ENCODE measurements at places on chromosomes 2 and 18.

DNA sequence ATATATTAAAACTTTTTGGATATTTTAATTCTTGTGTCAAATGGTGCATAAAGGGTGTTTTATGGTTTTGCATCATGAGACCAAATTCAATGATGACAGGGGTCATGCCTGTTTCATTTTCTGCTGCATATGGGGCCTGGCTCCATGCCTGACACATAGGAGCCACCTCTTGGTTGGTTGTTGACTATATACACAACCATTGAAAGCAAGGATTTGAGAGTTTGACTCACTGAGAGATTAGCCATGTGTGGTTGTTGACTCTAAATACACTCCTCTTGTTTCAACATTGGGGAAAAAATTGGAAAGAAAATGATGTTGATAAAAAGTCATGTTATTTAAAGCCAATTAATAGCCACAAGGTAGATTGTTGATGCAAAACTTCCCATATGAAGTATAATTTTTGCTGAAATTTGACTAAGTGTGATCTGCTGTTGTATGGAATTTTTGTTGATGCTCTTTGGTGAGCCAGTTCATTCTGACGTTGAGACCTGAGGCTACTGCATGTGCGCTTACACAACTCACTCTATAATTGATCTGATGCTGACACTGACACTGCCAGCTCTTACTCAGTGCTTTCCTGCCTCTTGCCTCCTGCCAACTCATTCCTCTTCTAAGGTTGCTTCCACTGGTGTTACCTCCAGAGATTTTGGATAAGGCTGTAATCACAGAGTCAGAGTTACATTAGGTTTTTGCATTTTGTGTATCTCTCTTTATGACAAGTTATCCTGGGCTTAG is 446.2 kb upstream of the SLC14A2 start:
- DNase-seq: no peak

DNA sequence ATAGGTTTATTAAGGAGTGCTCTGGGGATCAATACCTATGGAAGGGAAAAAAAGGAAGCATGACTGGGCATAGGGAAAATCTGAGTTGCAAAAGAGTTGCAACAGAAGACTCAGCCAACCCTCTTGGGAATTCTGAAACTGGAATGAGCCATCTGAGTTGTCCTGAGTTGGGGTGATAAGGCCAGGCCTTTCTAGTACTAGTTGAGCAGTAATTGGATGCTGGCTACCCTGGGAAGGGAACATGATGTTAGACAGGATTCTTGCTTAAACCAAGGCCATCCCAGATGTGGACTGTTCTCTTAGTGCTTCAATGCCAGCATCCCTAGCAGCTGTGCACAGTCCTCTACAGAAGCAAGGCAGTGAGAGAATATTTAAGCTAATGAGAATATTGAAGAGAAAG is 348.8 kb upstream of the GULP1 start:
- DNase-seq: no peak

DNA sequence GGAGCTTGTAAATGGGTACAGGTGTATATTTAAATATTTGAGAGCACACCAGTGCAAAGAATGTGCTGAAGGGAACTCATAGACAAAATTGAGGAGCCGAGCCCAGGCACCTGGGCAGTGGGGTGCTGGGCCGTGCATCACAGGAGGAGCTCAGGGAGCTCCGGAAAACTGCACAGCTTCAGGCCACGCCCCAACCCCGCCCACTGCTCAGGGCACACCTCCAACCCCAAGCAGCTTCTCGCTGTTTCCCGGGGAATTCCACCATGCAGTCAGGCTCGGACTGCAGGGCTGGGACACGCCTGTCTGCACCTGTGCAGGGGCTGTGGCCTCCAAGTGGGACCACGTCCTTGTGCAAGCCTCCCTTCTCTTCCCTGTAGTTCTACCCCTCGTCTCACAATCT is 243.0 kb downstream of the HDAC4 start:
- DNase-seq: peak; percentile 20

- peak; percentile 13 for DNase-seq
Measured at GRCh38 chr2:147214914-147215313, 629.9 kb upstream of the ACVR2A start.

GRCh38 chr2:39266916-39267434 is 23.2 kb upstream of the CDKL4 start:
- no peak for DNase-seq

DNA sequence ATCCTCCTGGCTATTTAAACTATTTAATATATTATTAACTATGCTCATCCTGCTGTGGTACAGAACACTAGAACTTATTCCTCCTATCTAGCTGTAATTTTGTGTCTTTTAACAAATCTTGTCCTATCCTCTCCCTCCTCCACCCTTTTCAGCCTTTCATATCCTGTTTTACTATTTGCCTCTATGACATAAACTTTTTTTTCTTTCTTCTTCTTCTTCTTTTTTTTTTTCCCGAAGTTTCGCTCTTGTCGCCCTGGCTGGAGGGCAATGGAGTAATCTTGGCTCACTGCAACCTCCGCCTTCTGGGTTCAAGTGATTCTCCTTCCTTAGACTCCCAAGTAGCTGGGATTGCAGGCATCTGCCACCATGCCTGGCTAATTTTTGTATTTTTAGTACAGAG is 201.5 kb downstream of the LPIN1 start:
- no peak for DNase-seq

DNA sequence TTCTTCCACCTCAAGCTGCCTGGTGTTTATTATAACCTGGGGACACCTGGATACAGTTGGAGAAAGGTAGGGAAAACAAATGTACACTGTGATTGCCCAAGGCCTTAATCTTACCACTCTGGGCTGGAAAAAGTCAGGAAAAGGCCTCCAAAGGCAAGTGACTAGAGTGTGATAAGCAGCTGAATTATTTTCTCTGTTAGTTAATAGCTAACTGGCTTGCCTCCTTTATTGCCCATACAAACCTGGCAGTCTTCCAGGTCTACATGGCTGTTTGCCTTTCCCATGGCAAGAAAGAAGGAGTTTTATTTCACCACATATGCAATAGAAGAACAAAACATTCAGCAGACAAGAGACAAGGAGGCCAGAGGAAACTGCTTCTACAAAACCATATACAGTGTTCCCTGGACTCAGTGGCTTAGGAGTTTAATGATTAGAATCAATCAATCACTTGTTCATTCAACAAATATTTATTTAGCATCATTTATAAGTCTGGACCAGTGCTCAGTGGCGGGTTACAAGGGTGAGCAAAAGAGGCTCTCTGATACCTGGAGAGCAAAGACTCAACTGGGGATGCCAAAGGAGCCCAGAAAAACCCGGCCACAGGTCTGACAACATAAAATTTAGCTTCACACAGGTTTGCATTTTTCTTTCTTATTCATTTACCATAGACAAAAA is 27.5 kb upstream of the SUCLG1 start:
- peak; percentile 13 for DNase-seq

DNA sequence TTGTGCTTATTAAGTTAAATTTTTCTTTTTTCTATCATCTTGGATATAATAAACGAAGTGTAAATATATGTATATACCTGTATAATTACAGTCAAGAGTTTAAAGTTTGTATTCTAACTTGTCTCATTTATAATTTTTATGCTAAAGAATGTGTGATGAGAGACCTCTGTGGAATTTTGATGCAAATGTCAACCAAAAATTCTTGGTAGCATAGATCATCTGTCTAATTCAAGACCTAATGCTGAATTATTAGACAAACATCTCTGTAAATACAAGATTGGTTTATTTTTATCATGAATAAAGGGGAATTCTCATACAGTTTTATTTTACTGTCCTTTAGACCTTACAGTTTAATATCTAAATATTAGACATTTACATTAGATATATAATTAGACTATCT is 149.2 kb upstream of the VWC2L start:
- DNase-seq: no peak

DNA sequence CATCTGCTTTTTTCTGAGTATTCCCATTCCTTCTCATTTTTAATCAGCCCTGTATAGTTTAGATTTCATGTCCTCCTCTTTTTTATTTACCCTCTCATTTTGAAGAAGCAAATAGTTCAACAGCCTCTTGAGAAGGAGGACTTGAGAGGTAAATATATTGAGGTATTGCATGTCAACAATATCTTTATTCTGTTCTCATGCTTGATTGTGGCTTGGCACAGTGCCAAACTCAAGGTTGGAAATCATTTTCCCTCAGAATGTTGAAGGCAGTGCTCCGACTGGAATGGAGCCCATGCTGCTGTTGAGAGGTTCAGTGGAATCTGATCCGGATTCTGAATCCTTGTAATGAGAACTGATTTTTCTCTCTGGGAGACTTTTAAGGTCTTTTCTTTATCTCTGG is 31.0 kb upstream of the GALNT3 start:
- DNase-seq: peak; percentile 27

DNA sequence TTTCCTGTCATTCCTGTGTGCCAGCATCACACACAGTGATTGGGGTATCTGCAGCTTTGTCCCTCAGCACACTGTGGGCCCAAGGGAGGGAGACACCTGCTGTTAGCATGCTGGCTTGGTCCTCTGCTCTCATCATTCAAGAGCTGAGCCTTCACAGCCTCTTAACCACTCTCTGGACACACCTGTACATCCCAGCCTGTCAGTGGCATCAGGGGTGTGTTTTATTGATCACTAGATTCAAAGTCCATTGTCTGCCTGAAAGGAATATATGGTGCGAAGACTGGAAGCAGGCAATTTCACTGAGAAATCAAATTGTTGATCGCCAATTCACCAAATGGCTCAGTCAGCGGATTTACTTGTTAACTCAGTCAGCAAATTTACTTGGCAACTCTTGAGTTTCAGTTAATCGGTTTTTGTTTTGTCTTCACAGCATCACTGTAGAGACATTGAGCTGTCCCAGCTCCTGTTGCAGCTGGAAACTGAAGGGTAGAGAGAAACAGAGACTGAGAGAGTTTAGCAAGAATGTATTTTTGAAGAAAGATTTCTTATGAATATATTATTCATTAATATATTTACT is 56.3 kb upstream of the TMEM200C start:
- no peak for DNase-seq

- DNase-seq: peak; percentile 68
Measured at GRCh38 chr2:28558158-28558820, 62.4 kb downstream of the PLB1 start.

GRCh38 chr2:142585785-142586184 is 291.7 kb upstream of the KYNU start:
- no peak for DNase-seq

- DNase-seq: no peak
Measured at GRCh38 chr2:41321351-41321750, 726.5 kb upstream of the PKDCC start.

DNA sequence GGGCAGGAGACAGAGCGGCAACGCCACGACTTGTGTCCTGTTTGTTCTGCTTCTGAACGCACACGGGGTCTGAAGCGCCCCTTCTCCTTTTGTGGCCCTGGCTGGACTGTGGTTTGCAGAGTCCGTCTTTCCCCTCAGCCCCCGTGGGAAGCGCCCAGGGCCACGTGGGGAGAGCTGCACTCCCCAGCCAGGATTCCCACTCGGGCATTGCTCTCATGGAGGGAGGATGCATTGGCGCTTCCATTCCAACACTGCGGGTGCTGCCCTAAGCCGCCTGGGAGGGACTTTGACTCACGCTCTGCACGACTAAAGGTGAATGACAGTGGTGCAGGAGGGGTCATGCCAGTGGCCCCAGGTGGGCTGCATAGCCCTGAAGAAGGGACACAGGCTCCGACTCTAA is 52.5 kb downstream of the TIMM21 start:
- DNase-seq: no peak

- DNase-seq: no peak
Measured at GRCh38 chr2:172833898-172834297, 98.3 kb downstream of the RAPGEF4 start.

GRCh38 chr2:55518841-55519165 is 715 bp upstream of the CFAP36 start:
- DNase-seq: peak; percentile 63

GRCh38 chr18:49344825-49345224 is 115.6 kb downstream of the DYM start:
- no peak for DNase-seq

DNA sequence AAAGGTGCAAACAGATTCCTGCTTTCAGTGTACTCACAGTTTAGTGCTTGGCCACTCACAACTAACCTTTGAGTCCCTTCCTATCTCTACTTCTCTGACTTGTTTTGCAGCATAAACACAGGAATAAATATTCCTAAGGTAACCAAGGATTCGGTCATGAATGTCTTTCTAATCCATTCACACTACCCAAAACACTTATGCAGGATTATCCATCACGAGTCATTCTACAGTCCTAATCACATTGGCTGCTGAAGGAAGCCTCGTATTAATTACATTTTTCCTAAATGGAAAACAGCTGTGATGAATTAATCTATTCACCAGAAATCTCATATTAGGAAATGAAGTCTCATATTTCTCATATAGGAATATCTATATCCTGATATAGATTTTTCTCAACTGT is 16.3 kb downstream of the RDH14 start:
- DNase-seq: no peak

DNA sequence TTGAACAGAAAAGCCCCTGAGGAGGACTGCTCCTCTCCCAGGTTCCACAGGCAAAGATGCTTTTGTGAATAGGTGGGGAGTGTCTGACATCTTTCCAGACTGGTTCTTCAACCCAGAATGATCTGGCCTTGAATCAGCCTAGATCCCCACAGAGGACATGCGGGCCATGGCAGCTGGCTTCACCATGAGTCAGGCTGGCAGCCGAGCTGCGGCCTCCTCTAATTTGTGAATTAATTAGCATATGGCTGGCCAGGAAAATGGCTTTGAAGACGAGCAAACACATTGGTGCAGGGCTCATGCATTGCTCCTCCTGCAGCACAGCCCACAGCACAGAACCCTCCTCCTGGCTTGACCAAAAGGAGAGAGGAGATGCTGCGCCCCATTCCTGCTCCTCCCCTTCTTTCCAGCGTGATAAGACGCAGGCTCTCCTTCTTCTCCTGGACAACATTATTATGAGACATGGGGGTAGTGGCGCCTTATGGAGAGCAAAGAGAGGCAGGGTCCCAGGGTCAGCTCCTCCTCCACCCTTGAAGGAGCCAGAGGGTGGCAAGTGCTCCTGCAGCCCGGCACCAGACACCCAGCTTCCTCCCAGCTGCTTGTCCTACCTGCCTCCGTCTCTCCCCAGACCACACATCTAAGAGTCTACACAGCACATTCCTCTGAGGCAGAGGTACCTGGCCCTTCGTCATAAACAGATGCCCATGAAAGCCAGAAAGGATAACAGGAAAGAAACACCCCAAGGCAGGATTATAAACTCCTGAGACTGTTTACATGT is 66.7 kb downstream of the EDAR start:
- DNase-seq: no peak

DNA sequence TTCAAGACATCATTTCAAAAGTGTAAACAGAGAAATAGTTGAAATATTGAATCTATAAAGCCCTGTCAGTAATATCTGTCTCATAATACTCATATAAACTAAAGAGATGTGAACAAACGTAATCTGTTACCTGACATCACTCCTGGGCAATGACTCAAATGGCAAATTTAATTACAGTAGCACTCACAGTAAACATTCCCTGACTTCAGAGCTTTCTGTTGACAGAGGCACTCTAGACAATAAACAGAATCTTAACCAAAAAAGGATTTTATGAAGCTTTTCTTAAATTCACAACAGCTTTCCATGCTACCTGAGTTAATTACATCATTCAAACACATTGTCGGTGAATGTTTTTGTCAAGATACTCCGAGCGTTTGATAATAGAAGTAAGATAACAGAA is 128.1 kb upstream of the PDE1A start:
- no peak for DNase-seq

GRCh38 chr2:62284980-62285379 is 89.1 kb downstream of the B3GNT2 start:
- DNase-seq: no peak
